GM18507 (cell line): ENCODE measurements at places on chromosomes 3 and 15.

- DNase-seq, result no peak
Observed at GRCh38 chr3:157074490-157074889, 85.5 kb downstream of the CCNL1 start.

DNA sequence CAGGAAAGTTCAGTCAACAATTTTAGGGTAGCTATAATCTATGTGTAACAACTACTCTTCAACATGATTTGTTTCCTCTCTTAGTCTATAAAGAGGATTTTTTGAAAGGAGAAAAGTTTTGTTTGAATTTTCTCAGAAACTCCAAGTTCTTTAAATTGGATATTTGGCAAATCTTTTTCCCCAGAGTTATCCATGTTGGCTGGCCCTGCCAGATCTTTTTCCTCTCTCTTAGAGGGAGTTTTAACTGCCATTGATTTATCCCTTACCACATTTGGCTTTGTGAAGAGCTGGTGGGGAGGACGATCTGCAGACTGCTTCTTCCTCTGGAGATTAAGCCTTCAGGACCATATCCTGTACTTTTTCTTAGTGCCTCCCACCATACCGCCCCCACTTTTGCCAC is 64.9 kb upstream of the ROPN1 start:
- DNase-seq, result no peak

GRCh38 chr3:151085889-151086483 is 522 bp downstream of the MED12L start:
- peak; percentile 12 for DNase-seq

DNA sequence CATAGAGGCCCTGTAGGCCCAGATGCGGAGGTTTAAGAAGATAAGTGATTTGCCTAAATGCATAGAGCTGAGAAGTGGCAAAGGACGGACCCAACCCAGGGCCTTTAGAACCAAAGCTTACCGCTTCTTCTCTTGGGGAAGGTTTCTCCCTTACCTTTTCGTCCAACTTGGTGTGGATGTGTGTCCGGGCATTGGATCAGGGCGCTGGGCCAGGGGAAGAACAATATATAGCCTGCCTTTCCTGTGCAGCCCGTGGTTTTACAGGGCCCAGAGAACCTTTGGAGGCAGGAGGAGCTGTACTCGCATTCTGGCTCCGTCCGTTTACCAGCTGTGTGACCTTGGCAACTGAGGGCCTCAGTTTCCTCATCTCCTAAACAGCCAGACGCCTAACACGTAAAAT is 686 bp upstream of the P3H2 start:
- DNase-seq, result no peak

GRCh38 chr3:150850191-150850590 is 55.0 kb downstream of the MINDY4B start:
- no peak for DNase-seq
